T-helper 17 cell (primary cell): ENCODE measurements at places on chromosomes 12 and 14.

DNA sequence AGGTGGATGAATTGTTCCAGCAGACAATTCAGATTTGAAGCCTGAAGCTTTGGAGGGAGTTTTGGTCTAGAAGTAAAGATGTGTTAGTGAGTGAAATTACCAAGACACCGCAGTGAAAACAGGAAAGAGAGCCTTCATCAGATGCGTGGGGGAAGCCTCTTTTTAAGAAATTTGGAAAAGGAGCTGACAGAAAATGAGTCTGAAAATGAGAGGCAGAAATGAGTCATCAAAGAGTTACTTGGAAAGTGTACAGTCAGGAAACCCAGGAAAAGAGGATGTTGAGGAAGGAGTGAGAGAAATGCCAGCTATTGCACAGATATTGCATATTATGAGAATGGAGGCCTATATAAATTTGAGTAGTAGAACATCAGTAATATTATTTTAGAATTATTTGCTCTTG is 520.7 kb downstream of the NRXN3 start:
- no peak for DNase-seq

GRCh38 chr12:19125325-19125724 is 4.2 kb upstream of the PLEKHA5 start:
- no peak for DNase-seq

GRCh38 chr14:93998871-93999403 is 1.8 kb downstream of the CCDC197 start:
- DNase-seq: no peak

DNA sequence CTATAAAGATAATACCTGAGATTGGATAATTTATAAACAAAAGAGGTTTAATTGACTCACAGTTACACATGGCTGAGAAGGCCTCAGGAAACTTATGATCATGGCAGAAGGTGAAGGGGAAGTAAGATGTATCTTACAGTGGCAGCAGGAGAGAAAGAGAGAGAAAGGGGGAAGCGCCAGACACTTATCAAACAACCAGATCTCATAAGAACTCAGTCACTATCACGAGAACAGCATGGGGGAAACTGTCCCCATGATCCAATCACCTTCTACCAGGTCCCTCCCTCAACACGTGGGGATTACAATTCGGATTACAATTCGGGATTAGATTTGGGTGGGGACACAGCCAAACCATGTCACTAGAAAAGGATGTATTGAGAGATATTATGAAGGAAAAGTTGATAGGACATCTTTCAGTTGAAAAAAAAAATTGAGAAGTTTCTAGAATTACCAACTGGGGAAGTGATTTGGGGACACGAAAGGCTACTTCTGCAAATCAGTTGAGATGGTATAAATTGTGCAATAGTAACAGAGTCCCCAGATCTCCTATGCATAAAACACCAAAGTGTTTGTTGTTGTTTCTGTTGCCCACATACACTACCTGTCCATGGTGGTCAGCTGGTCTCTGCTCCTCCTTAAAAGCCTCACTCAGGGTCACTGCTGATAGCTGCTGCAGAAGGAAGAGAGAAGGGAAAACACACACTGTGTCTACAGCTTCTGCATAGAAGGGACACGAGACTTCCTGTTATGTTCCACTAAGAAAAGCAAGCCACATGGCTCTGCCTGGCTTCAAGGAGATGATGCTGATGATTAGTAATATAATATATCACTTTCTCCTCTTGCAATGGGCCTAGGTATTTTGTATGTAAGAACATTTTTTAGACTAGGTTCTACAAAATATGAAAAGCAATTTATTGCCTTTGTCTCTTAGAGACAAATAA is 465.5 kb downstream of the PDZRN4 start:
- no peak for DNase-seq

- DNase-seq: no peak
Observed at GRCh38 chr12:131536766-131537165, 174.1 kb upstream of the SFSWAP start.

GRCh38 chr14:103736546-103737431 is 21.2 kb downstream of the ZFYVE21 start:
- no peak for DNase-seq

GRCh38 chr12:52698651-52699340 is 4.5 kb downstream of the KRT77 start:
- no peak for DNase-seq

GRCh38 chr12:104740668-104741067 is 217.4 kb downstream of the SLC41A2 start:
- DNase-seq: no peak

- DNase-seq: no peak
Observed at GRCh38 chr12:90543374-90543773, 411.6 kb downstream of the CCER1 start.

GRCh38 chr12:128298091-128298748 is 31.2 kb downstream of the TMEM132C start:
- no peak for DNase-seq

DNA sequence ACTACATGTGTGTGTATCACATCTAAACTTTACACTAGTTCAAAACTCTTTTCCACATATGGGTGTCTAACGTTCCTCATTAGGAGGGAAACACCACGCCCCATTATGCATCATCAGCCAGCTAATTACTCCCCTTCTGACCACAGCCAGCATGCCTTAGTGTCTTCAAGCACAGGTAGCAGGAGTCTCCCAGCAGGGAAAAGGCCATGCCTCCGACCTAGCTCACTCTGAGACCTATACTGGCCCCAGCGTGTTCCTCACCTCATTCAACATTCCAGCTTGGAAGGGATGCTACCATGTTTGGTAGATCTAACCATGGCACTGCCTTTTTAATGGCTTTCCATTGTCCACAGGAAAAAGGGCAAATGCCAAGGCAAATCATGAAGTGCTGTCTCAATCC is 66.1 kb upstream of the PRB2 start:
- DNase-seq: no peak

DNA sequence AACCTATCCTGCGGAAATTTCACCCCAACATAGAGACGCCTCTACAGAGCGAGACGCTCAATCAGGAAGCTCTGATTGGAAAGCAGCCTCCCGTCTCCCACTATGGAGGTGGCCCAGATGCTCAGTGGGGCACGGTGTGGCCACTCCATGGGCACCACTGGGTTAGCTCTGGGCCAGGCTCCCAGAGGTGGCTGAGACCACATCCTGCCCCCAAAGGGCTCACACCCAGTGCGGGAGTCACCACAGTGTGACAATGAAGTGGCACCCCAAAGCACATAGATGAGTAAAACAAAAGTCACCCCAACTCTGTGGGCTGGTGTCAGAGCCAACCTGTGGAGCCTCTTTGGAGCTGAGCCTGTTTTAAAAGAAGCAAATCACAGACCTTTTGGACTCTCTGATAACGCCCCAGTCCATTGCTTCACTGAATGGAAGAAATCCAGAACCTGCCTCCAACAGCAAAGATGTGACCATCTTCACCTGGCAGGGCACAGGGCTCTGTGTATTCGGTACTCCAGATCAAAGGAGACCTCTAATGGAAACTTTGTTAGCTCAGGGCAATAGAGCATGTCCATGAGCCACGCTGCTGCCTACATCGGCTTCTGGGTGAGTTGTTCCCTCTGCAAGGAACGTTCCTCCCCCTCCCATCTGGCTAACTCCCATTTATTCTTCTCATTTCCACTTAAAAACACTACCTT is 19.6 kb downstream of the CLMN start:
- no peak for DNase-seq

GRCh38 chr12:19288603-19289244 is 150.6 kb upstream of the AEBP2 start:
- DNase-seq: no peak

DNA sequence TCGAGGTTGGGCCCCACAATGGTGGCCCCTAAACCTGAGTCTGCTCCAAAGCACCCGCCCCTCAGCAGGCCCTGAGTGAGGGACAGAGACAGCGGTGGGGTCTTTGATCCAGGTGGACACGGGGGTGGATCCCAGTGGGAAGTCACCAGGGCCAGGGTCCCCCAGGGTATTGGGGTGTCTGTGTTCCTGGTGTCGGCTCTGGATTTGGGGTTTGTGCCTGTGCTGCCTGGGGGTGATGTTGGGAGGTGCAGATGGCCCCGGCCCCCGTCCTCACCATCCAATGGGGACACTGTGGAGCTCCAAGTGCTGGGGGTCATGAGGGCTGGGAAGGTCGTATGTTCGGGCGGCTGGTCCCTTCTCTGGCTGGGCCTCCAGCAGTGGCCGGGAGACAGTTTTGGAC is 354.2 kb downstream of the TMEM121 start:
- DNase-seq: peak; percentile 3

- DNase-seq: no peak
Observed at GRCh38 chr12:92108651-92109050, 37.0 kb downstream of the BTG1 start.

DNA sequence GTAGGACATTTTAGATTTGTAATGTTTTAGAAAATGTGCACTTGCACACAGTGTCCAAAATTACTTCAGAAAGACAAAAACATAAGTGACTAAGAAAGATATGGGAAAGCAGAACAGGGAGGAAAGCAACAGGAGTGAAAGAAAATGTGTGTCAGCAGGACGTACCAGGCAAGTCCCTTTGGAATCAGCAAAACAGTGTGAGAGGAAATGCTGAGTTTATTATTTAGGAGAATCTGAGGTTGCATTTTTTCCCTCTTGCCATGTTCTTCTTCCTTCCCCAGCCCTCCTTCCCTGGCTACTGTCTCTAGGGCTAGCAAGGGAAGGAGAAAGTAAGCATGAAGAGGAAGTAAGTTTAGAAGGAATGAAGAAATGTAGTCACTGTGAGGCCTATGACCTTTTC is 67.7 kb upstream of the CD163 start:
- no peak for DNase-seq

GRCh38 chr14:75392686-75393641 is 34.9 kb upstream of the JDP2 start:
- no peak for DNase-seq

DNA sequence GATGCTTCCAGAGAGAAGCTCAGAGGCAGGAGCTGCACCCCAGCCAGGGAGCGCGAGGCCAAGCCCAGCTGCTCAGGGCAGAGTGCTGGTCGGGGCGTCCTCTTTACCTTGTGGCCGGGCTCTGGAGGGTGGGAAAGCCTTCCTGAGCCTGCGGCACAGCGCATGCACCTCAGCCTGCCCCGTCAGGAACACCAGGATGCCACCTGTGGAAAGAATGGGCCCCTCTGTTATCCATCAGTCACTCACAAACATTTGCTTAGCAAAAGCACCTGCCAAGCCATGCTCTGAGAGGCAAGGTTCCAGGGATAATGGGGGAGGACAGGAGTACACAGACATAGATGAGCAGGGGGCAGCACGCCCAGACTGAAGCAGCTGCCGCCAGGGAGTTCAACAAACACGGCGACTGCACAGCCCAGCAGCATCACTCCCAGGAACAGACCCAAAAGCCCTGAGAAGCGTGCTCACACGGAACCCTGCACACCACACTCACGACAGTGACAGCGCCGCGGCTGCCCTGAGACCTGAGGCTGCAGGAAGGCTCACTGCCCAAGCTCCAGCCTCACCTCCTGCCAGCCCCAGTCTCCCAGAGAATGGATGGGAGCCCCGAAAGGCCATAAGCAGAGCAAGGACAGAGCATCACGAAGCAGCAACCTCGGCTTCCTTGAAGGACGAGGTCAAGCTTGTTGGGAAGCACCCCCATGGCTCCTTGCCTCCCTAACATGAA is 21.8 kb downstream of the DHX37 start:
- DNase-seq: no peak

DNA sequence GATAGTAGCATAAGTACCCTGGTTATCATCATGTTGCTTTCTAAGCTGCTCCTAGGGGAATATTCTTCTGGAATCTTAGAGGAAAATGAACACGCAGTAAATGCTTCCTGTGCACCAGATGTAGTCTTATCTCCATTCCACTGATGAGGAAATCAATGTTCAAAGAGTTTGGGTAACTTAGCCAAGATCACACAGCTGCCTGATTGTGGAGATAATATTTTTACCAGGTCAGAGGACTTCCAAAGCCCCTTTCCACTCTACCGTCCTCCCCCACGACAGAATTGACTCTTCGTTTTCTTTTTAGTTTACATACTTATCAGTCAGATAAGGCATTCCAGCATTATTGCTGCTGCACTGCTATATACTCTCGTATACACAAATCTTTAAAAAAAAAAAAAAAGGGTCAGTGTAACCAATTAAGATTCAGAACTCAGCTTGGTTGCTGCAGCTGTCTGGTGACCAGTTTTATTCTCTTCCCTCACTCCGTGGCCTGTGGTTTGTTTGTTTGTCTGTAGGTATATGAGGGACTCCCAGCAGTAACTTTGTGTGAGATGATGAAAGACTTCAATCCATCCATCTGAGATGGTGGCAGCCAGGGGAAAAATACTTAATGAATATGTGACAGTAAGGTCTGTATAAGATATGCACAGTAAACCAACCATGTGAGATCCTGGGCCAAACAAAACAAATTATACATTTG is 110.5 kb downstream of the TGFB3 start:
- DNase-seq: no peak

DNA sequence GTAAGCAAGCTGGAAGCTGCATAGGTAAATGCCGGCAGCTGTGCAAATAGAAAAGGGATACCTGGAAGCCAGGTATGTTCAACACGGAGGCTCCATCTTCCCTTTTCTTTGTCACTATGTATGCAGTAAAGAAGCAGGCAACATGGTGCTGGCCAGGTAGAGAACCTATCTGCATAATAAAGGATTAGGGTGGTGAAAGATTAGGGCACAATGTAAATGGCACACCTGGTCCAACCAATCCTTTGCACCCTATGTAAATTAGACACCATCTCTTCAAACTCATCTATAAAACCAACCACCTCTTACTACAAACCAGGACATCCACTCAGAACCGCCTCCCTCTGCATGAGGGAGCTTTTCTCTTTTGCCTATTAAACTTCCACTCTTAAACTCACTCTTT is 32.3 kb downstream of the RPS29 start:
- no peak for DNase-seq

GRCh38 chr12:54191550-54192022 is 2.8 kb upstream of the SMUG1 start:
- peak; percentile 57 for DNase-seq
